Sciatic nerve (tissue), 2 donors: ENCODE measurements at places on chromosomes 6 and 20.

DNA sequence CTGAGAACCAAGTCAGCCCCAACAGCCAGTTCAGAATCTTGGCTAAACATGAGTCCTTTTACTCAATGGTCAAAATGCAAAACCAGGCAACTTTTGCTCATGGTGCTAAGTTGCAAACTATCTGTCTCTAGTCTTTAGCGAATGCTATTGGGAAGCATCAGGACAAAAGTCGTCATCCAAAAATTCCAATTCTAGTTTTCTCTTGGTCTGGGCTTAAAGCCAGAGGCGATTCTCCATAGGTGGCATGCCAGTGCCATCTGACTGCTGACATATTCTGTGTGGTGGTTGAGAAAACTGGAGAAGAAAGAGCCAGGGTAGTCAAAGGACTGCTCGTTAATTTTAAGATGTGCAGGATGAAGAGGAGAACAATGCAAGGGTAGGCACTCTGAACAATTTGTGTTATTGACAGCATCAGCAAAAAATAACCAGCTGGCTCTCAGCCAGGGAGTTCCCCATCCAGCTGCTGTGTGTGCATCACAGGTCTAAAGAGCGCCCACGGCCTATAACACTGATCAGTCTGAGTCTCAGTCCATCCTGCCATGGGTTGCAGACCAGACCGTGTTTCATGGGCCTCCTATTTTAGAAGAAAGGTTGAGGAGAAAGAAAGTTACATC, 313.6 kb downstream of the ALDH8A1 start:
- no peak for DNase-seq

DNA sequence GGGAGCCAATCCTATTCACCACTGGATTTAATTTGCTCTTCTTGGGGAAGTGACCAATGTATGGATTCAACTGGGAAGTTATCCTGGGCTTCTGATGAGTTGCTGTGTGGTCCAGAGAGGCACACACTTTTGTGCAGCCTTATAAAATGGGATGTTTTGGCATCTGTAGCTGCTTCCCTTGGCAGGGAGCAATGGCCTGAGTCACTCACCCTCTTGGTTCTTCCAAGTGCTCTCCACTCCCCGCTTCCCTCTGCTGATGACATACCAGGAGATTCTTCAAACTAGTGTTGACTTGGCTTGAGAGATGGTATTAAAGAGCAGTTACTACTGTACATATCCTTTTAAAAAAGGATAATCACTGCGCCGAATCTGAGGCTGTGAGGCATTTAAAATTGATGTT, 105.8 kb downstream of the JARID2 start:
- peak; percentile 66 for DNase-seq

- no peak for DNase-seq
These were observed 13.6 kb upstream of the ZNF335 start for GRCh38 chr20:45985573-45985972.

DNA sequence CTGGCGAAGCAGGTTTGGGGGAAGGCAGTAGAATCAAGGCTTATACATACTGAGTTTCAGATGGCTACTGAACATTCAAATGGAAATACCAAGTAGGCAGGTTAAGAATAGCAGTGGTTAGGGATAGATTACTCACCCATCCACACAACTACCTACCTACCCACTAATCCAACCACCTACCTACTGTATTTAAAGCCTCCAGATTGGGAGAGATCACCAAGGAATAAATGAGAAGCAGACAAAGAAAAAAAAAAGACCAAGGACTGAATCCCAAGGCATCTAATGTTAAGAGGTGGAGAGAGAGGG, 68.3 kb upstream of the SMIM29 start:
- DNase-seq: no peak

GRCh38 chr20:48717680-48718223, 110.0 kb downstream of the PREX1 start:
- DNase-seq: no peak

DNA sequence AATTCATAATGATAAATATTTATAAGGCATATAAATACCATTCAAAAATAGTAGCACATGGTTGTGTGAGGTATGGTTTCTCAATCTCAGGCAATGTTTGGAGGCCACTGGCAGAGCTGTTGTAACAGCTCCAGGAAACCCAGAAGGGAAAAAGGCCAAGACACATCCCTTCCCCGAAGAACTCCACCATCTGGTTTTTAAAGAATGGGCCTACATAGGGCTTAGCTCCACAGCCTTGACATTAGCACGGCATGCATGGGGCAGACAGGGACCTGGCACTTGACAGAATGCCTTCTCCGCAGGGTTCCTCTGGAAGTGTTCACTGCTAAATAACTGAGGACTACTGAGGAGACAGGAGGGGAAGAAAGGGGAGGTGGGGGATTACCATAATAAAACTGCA, 16.1 kb upstream of the FOXO3 start:
- no peak for DNase-seq

- DNase-seq: no peak
These were observed 42.8 kb upstream of the RNF8 start for GRCh38 chr6:37310966-37311365.

DNA sequence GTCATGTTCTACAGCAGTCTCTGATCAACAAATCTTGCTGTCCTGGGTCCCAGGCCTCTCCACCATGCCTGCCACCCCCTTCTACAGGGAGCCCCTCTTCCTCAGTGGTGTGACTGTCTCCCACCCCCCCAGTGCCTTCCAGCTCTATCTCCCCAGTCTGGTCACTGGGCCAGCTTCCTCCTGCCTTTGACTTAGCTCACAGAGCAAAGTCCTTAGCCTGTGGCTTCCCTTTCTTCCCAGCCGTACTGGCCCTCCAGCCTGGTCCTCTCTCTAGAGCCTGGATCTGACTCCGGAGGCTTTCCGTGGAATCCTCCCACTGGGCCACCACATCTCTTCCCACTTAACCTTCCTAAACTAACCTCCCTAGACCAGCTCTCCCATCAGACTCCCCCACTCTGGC, 17.0 kb downstream of the MAPK13 start:
- DNase-seq: no peak

DNA sequence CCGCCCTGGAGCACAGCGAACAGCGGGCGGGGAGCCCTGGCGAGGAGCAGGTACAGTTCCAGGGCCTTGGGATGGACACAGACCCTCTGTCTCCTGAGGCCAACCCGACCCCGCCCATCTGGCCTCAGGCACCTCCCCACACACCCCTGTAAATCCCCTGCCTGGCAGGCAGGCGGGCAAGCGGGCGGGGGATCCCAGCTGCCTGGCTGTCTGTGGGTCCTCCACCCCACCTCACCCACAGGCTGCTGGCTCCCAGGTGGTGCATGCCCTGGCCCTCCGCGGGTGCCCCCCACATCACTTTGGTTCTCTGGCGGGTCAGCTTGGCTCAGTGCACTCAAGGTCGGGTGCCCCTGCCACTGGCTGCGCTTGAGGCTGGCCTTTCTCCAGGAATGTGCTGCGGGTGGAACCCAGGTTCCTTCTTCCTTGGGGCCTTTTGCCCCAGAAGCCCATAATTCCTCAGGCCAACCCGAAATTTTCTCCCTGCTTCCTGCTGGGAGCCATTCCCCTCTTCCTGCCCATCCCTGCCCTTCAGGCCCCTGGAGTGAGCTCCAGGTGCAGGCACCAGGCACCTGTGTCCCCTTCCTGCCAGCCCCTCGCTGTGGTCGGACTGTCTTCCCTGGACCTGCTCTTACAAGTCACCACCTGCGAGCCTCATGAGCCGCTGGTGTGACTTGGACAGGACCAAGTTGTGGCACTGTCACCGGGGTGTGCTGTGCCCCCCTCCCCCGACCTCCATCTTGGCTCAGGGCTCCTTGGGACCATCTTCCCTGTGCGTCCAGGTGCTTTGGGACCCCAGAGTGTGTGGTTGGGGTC, 5.3 kb upstream of the TNFRSF6B start:
- no peak for DNase-seq

DNA sequence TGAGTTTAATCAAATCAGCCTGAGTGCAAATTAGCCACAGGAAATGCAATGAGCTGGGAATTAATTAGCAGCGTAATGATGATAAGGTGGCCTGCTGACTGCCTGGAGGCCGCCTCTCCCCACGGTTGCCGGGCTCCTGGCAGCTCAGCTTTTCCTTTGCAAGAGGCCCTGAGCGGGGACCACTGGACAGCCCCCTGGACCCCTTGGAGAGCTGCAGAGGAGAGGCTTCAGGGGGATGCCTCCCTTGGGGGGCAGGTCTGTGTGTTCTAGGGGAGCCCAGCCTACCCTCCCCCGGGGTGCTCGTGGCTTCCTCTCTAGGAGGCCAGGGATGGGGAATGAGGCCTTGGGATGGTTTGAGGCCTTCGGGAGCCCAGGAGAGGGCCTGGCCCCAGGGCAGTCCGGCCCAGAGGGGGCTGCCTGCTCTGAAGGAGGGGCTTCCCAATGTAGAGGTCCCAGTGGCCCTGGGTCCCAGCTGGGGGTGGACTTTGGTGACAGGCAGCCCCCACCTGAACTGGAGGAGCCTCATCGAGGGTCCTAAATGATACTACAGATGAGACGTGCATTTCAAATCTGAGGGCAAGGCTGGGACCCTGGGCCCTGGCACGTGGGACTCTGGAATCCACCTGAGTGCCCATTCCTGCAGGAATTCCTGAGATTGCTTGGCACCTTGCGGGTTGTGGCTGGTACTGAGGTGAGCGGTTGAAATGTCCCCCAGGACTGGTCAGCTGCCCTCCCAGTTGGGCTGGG, 66.4 kb upstream of the BHLHE23 start:
- DNase-seq: no peak
